Stimulated activated effector memory CD8-positive, alpha-beta T cell treated with anti-CD3 and anti-CD28 coated beads, Interleukin-12 subunit alpha, Interleukin-12 subunit beta, amount 100 ng/mL, for 72 hours (primary cell): ENCODE measurements at places on chromosomes 4 and X.

GRCh38 chr4:15533817-15534216, 64.1 kb downstream of the CC2D2A start:
- no peak for DNase-seq

GRCh38 chrX:11952176-11952720, 186.0 kb upstream of the FRMPD4 start:
- no peak for DNase-seq

GRCh38 chr4:101850698-101851097, 60.2 kb downstream of the BANK1 start:
- no peak for DNase-seq

DNA sequence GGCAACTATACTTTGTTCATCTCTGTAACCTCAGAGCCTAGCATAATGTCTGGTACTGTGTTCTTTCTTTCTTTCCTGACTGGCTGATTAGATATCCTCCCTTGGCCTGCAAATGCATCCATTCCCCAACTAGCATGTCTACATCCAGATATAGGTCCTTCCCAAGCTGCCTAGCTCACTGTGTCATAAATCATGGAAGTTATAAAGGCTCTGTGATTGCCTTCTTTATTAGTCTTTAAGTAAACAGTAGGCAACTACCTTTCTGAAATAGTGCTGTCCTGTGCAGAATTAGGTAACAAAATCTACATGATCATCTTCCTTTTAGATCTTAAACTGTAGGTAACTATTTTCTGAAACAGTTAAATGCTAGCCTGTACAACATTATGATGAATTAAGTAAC, 224.5 kb downstream of the DLG3 start:
- DNase-seq: no peak

GRCh38 chr4:110058677-110059076, 139.7 kb downstream of the ELOVL6 start:
- no peak for DNase-seq

GRCh38 chrX:81586096-81586495, 384.2 kb downstream of the SH3BGRL start:
- DNase-seq: no peak

DNA sequence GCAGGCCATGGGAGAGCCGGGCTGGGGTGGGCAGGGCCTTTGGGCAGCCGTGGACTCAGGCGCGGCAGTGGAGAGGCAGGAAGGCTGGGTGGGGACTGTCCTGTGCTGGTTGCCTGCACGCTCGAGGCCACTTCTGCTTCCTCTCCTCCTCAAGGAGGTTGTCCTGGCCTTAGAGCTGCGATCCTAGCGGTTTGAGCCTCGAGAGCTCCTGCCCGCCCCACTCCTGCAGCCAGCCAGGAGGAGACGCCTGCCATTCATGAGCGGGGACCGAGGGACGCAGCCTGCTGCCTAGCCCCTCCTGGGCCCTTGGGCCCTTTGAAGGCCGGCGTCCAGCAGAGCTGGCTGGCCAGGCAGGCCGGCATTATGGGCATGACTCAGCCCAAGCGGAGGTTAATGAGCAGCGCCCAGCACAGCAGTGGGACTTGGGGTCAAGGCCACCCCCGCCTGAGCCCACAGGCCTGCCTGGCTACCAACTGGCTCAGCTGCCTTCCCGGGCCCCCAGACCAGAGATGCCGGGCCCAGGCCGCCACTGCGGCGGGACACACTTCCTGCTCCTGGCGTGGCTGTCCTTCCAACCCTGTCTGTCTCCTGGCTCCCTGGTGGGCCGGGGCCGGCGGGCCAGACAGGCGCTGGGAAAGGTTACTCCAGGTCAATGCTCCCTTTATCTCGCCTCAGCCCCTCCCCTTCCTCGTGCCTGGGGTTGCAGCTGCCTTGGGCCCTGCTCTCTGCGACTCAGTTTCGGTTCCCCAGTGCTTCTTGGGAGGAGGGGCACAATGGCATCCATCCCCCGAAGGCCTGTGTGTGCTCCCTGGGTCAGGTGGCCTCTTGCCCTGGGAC, 1.8 kb downstream of the ABCD1 start:
- DNase-seq: no peak

DNA sequence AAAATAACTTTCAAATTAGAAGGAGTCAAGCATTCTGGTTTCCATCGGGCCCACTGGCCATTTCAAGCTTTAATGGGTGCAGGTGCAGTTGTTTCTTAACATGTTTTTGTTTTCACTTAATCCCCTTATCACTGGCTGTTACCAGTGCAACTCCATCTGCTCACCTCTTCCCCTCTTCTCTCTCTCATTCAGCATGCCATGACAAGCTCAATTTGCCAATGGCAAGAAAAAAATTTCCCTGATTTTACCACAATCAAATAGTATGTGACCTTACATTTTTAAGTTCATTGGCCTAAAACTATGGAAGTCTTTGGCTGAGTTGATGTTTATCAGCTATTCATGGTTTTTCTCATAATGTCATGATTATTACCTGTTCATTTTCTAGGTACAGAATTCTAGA, 299.1 kb upstream of the BMP3 start:
- no peak for DNase-seq

GRCh38 chr4:77332696-77333270, 175.8 kb downstream of the CCNG2 start:
- no peak for DNase-seq

GRCh38 chr4:128220286-128221235, 67.1 kb downstream of the PGRMC2 start:
- DNase-seq: no peak

DNA sequence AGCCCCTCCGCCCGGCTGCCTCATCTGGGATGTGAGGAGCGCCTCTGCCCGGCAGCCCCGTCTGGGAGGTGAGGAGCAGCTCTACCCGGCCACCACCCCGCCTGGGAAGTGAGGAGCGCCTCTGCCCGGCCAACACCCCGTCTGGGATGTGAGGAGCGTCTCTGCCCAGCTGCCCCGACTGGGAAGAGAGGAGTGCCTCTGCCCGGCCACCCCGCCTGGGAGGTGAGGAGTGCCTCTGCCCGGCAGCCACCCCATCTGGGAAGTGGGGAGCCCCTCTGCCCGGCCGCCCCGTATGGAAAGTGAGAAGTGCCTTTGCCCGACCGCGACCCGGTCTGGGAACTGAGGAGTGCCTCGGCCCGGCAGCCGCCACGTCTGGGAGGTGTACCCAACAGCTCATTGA, 74.3 kb upstream of the TNIP3 start:
- DNase-seq: no peak
